Fibroblast of skin of scalp (primary cell): ENCODE measurements at places on chromosomes 12 and 14.

GRCh38 chr14:61468063-61468825 is 146.9 kb downstream of the PRKCH start:
- no peak for DNase-seq

DNA sequence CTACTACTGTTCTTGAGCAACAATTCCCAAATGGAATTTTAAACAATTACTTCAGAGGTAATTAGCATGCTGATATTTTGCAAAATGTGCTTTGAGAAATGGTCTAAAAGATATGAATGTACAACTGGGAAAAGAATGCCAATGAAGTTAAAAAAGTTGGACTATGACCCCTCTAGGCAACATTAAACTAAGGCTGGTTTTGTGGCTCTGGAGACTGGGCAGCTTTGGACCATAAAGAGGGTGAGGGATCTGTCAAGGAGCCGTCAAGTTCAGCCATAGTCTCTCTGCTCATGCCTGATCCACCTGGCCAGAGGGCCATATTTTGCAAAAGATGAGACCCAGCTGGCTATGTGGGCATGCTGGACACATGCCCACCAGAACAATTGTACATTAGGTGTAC is 38.8 kb downstream of the CMAS start:
- DNase-seq: no peak

- DNase-seq: no peak
Measured at GRCh38 chr12:115758183-115758582, 519.3 kb downstream of the MED13L start.

DNA sequence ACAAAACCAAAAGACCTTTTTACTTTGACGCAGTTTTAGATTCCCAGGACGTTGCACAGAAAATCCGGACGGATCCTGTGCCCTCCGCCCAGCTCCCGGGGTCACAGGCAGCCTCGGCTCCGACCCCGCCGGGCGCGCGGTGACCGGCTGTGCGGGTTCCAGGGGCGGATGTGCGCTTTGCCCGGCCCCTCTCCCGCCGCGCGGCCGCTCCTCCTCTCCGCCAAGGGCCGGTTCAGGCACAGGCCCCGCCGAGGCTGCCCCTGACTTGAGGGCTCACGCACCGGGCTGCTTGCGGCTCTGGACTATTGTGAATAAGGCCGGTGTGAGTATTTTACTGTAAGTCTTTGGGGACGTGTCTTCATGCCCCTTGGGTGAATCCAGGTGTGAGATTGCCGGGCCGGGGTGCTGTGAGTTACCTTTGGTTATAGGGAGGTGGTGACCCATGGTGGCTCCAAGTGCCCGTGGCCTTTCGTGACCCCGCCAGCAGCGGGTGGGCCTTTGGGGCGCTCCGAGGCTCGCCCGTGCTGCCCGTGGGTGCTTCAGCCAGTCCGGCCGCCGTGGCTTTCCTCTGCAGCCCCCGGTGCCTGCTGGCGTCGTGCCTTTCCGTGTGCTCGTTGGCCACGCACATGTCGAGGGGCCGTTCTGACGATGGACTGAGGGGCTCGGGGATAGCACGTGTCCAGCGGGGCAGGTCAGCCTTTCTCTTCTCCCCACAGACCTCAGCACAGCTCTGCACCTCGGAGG is 45.9 kb downstream of the NOC4L start:
- DNase-seq: no peak

DNA sequence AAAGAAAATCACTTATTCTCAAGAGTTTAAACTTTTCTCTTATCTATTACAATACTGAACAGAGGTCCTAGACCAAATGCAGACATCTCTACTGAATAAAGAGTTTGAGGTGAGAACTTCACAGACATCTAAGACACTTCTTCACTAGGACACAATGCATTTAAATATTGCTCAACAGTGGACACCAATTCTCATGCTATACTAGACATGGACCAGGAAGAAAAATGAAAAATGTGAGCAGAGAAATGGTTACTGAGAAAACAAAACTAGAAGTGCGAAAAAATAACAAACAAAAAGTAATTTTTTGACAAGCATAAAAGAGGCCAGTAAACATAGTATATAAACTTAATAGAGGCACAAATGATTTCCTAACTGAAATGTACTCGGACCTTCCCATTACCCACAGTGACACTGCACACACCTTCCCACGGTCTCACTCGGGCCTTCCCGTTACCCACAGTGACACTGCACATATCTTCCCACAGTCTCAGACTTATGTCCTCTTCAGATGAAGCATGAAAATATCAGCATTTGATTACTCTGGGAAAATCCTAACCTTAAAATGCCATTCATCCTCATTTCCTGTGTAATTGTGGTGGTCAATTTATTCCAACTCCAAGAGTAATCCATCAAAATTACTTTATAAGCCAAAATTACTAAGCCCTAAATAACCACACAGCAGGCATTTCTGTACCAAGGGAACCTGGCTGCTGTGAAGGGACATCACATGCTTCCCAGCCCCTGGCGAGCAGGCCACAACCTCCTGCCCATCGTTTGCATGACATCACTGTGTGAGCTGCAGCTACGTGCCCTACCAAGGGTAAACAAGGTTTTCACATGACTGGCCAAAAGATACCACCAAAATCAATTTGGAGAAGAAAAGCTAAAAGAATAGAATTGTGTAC is 6.4 kb downstream of the SLC15A4 start:
- DNase-seq: no peak

DNA sequence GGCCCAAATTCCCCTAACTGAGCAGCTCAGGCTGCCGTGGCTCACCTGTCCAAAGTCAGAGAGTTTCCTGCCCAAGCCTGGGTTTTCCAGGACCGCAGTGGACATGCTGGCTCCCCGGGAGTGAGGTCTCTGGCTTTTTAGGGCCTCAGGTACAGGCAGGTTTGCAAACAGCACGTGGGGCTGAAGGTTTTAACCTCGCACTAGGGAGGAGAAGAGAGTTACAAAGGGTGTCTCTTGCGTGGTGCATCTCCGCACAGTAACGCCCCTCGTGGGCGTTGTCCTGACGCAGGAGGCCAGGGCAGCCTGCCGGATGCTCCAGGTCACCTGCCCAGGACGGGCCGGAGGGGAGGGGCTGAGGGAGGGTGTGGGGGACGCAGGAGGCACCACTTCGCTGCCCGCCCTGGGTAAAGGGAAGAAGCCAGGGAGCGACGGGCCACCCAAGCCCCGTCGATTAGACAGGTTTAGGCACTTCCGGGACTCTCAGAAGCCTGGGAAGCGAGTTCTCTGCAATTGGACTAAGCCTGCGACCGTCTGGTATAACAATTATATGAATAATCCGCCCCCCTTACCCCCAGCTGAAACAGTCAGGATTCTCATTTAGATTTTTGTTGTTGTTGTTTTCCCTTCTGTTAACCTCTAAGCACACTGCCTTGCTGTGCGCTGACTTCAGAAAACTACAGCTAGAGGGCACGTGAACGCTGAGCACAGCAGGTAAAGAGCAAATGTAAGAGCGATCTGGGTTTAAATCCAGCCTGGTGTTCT is at the start of gene PAH:
TSS of gene PAH (minus strand) at position 219 of the 762 bp plus-strand sequence. CDS start at position 105, 114 bp downstream.
- DNase-seq: no peak
